NCI-H187 (cell line): ENCODE measurements at places on chromosomes 1 and 21.
A peak's percentile ranks its signal among the peaks of the same experiment; 100 is the strongest.

DNA sequence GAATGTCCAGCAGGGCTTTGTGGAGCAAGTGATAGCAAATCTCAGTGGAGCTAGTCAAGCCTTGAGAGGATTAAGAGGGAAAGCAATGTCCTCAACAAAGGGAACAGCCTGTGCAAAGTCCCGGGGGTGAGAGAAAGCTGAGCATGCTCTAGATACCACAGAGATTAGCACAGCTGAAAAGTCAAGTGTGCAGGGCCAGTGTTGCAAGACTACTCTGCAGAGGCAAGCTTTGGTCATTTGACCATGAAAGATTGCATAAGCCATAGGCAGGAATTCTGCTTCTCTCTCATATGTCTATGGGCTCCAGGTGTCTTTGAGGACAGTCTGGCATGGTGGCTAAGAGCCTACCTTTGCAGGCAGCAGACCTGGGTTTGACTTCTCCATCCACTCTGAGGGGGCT is 181.0 kb upstream of the JUN start:
- no peak for DNase-seq

GRCh38 chr1:153833171-153833570 is 58.0 kb downstream of the SLC27A3 start:
- DNase-seq = no peak

- DNase-seq = no peak
Observed at GRCh38 chr1:93810316-93810715, 68.7 kb downstream of the DNTTIP2 start.

DNA sequence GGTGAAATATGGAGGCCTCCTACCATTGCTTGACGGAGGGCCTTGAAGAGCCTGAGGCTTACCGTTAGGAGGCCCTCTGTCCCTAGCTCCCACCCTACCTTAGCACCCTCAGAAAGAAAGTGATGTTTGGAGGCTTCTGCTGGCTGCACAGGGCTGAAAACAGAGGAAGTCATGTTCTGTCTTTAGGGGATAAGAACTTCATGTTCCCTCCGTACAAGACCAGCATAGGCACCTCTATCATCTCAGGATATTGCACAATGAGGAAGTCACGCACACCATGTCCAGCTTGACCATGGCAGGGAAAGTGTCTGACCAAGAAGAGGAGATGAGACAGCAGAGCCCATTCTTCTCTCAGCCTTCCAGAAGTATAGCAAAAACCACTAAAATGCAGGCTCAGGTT is 13.8 kb downstream of the ADORA3 start:
- no peak for DNase-seq

DNA sequence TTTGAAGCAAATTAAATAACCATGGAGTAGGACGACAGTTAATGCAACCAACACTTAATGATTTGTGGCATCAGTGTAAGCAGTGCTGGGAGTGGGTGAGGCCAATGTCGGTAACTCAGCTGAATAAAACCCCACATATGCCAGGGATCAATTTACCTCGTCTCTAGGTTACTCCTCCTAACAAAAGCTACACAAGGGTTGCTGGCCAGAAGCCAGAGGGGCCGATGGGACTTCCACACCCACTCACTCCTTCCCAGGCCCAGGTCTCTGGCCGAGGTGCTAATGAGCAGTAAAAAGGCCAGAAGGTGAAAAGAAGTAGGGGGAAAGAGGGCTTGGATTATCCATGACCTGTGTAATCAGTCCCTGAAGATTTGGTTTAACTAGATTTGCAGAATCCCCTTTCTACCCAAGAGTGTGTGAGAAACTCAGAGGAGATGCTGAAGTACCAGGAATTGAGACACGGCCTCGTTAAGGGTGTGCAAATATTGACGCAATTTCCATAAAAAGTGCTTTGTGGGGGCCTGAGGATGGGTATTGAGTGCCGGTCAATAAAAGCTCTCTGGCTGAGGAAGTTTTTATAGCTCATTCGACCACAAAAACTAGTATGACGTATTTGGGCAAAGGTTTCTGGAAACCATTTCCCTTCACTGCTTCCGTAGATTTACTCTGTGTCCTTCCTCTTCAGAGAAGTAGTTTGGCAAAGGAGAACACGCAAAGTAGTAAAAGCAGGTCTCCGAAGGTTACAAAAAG is 145.5 kb downstream of the TBX15 start:
- peak; percentile 53 for DNase-seq

DNA sequence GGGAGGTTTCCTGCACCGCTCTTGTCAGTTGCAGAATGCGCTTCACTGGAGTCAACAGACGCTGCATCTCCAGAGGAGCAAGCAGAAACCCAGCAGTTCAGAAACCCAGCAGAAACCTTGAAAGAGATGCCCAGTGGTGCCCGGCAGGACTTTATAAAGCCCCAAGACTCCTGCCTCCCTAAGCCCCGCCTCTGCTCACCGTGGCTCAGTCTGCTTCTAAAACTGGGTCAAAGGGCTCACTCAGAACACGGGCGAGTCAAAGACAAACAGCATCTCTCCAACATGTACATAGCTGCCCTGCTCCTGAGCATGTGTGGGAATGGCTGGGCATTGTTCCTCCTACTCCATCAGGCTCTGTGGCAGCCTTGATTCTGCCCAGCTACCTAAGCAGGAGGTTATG is at the start of gene HMGCS2:
HMGCS2 (minus strand) TSS at position 128 of the 400 bp plus-strand sequence; CDS start at position 67, 61 bp downstream.
- DNase-seq = no peak

DNA sequence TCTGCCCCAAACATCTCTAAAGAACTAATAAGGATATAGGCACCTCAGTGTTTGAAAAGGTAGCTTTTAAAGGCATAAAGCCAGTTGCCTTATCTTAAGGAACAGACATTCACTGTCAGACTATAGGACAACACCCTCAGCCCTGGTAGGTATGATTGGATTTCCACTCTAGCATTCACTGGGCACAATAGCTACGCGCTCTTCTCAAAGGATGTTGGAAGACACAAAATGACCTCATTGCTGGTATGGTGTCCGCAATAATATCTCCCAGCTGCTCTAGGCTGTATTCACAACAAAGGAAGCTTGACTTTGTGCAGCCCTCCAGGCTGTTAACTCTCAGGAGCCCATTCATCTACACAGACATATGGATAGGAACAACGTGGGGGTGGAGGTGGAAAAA is 119.4 kb upstream of the CXADR start:
- DNase-seq = no peak

DNA sequence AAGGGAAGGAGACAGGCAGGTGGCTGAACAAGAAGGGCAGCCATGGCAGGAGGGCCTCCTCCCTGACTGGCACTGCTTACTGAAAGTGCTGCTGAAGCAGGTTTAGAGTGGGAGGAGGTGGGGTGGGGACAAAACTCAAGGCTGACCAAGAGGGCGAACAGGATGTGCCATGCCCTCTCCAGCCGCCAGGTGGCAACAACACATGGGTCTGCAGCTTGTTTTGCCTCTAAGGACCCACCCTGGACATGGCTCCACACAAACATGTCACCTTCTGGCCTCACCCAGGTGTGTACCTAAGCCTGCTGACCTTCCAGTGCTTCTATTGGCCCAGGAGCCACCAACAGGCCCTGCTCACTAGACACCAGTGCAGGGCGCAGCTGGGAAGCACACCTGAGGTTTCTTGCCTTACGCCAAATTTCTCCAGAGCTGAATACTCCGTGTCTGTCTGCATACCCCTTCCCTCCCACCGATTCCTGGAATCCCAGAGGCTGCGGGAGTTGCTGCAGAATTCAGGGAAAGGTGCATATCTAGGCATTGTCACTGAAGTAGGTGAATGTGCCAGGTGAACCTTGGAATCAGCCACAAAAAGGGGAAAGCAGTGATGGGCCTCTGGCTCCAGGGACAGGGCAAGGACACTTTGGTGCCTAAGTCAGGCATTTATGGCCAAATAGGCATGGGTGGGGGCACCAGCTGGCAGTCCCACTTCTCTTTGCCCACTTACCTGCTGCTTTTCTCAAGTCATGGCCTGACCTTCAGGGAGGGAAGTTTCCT is 5.3 kb downstream of the PSRC1 start:
- peak; percentile 47 for DNase-seq

GRCh38 chr1:28328228-28328648 is 602 bp upstream of the MED18 start:
- DNase-seq = no peak

GRCh38 chr1:209989525-209989924 is 51.5 kb downstream of the SYT14 start:
- no peak for DNase-seq

GRCh38 chr1:69852151-69852550 is 284.4 kb downstream of the LRRC7 start:
- DNase-seq = no peak

DNA sequence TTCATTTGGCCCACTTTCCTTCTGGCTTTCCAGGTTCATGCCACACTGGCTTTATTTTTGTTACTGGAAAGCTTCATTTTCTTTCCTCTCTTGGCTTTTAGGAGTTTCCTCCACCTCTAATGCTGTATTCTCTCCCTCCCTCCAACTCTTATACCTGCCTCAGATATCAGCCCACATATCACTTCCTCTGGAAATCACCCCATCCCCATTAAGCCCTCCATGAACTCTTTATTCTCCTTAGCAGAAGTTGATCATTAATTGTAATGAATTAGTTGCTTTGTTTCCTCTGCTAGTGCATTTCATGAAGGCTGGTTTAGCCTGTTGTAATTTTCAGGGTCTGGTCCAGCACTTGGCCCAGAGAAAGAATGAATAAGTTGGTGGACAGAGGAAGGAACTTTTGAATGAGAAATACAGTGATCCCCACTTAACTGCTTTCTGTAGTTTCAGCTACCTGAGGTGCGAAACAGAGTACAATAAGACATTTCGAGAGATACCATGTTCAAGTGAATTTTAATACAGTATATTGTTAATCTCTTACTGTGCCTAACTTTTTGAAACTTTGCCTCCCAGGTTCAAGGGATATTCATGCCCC is 1.7 kb downstream of the SOAT1 start:
- no peak for DNase-seq

DNA sequence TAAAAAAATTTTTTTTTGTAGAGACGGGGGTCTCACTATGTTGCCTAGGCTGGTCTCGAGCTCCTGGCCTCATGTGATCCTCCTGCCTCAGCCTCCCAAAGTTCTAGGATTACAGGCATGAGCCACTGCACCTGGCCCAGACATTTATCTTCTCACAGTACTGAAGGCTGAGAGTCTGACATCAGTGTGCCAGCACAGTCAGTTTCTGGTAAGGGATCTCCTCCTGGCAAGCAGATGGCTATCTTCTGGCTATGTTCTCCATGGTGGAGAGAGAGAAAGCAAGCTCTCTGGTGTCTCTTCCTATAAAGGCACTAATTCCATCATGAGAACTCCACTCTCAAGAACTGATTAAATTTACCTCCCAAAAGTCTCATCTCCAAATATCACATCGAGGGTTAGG is 57.8 kb upstream of the C1orf185 start:
- DNase-seq = no peak

DNA sequence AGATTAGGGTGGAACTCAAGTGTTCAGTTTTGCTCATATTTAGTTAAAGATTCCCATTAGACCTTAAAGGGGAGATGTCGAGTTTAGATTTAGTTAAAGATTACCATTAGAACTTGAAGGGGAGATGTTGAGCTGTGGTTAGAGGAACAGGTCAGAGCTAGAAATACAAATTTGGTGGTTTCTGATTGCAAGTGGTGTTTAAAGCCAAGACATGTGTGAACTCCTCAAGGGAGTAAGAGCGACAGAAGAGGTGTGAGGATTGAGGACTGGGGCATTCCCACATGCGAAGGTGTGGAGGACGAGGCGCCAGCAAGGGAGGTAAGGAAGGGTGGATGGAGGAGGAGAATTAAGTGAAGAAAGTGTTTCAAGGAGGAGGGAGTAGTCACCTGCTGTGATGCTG is 168.6 kb downstream of the IER5 start:
- DNase-seq = no peak

DNA sequence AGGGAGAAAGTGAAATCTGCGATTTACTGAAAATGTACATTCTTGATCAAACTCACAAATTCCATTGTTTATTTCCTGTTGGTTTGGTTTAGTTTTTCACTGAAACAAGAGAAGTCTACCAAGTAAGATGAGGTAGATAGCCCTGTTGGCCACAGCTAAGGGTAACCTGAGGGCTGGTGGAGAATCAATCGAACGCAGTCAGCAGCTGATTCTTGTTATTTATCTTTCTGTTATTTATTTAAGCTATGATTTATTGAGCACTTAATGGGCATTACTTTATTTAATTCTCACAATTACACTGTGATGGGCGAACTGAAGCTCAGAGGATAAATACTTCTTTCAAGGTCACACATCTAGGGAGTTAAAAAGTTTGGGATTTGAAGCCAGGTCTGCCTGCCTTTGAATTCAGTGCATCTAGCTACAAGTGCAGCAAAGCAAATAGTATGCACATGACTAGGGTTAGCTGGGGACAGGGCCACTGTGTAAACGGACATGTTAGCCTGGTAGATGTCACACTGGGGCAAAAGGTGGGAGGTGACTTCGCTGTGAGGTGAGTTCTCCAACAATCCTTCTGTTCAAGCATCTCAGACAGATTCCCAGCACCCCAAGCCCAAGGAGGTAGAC is 106.5 kb upstream of the GADD45A start:
- no peak for DNase-seq
